ENCODE measurements at places on chromosomes 3 and 15.
A peak's percentile ranks its signal among the peaks of the same experiment; 100 is the strongest.

DNA sequence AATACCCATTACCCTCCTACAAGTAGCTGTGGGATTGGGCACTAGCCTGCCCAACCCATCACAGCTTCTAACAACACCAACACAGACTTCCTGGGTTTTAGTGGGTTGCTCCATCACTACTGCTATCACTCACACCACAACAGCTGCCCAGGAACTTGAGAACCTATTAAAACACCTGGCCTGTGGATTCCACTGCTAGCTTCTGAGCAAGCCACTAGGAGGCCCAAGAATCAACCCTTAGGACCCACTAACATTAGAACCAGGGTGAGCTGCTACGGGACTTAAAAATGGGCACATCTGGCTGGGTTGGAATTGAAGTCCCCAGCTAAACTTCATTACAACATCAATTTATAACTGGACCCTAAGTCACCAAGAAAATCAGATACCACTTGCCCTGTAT lies 113.2 kb upstream of the TP63 start:
- no peak for DNase-seq

DNA sequence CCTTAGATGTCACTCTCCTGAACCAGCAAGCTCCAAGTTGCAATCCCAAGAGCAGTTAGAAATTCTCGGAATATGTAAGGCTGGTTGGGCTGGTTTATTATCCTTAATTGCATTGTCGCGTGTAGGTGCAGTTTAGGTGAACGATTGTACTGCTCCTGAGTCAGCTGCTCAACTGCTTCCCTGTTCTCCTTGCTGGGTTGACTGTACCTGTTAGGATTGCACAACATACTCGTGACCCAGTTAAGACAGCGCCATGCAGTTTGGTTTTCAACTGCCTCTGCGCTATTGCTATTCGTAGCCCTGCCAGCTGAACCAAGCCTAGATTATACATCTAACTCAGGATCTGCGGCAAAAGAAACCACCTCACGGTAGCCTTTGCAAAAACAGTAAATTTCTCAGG lies 41.0 kb downstream of the BCL2L10 start:
- DNase-seq: no peak

DNA sequence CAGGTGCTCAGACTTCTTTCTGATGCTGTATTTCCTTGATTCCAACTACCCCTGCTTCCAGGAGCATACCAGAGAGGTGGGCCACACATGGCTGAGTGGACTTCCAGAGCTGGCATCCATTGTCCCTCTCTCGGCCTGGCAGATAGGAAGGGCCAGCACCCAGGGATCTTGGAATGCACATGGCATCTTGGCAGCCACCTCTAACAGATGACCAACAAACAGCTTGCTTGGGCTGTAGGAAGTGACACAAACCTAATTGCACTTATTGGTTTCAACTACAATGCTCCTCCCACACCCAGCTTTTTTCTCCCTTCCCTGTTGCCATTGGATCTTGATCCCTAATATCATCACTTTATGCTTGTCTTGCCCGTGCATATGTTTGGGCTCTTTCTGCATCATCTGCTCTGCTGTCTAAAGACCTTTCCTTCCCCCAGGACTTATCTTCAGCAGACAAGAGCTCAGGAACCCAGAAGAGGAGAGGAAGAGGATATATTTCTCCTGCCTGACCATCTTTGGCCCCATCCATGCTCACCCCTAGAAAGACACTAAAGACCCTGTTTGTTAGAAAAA lies 294.6 kb downstream of the NTRK3 start:
- DNase-seq: no peak

DNA sequence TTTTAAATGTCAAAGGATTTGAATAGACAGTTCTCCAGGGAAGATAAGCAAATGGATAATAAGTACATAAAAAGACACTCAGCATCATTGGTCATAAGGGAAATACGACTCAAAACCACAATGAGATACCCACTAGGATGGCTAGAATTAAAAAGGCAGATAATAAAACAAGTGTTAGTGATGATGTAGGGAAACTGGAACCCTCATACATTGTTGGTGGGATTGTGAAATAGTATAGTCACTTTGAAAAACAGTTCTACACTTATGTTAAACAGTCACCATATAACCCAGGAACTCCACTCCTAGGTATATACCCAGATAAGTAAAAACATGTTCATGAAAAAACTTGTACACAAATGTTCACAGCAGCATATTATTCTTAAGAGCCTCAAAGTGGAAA lies 72.5 kb downstream of the GPR156 start:
- no peak for DNase-seq

- DNase-seq: no peak
Measured at GRCh38 chr15:58213587-58214338, 75.6 kb downstream of the AQP9 start.

GRCh38 chr15:98731712-98732450 lies 83.5 kb downstream of the IGF1R start:
- DNase-seq: no peak

- DNase-seq: peak; percentile 15
Measured at GRCh38 chr3:116135457-116136085, 309.7 kb downstream of the LSAMP start.

- DNase-seq: no peak
Measured at GRCh38 chr3:43670635-43671522, 19.9 kb upstream of the ABHD5 start.

- no peak for DNase-seq
Measured at GRCh38 chr15:94008104-94009074, 223.0 kb upstream of the MCTP2 start.

GRCh38 chr15:31465083-31465955 lies 138.7 kb downstream of the KLF13 start:
- no peak for DNase-seq

GRCh38 chr3:139127101-139127500 lies 82.4 kb upstream of the PRR23C start:
- DNase-seq: no peak

DNA sequence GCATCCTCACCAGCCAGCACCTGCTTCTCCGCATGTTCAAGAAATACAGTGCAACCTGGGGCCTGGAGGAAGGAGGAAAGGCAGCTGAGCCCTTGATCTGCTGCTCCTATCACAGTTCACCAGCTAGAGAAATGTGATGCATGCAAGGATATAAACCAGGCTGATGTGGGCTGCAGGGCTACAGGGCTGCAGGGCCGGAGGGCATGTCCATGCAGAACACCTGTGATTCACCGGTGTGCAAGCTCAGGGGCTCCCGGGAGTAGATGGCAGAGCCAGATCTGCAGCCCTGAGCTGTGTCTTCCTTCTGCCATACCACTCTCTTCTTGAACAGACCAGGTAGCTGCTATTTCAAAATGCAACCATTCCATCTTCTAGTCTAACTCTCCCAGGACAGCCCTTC lies 84.9 kb downstream of the HMG20A start:
- DNase-seq: no peak

GRCh38 chr3:196251918-196252317 lies 35.6 kb downstream of the SLC51A start:
- no peak for DNase-seq

DNA sequence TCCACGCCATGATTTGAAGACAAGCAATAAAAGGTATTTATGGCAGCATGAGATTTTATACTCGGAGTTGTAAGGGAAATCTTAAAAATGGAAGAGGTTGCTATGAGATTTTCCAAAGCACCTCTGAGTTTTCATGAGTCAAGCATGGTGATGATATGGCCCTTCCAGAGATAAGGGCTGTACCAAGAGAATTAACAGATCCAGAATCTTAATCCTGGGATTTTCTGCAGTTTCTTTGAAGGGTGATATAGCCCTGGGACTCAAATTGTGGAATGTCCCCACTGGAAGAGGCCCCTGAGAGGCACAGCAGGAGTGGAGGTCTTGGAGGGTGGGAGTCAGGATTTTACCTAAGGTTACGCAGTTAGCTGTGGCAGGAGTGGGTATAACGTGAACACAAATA lies 243.3 kb downstream of the ZNF621 start:
- no peak for DNase-seq

DNA sequence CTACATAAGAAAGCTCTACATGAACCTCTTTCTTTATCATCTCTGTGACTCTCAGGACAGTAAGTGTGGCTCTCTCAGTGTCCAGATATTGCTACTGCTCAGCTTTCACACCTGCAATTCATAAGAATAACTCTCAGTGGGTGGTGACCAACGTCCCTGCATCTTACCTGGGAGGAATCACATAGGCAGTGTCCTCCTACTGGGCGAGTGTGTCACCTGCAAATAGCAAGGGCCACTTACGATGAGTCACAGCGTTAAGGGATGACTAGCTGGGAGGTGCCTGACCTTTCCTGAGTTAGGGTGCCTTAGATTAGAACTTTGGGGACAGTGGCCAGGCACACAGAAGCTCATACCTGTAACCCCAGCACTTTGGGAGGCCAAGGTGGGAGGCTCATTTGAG lies 90.8 kb upstream of the C3orf80 start:
- no peak for DNase-seq

GRCh38 chr15:50183112-50183794 lies 1.3 kb downstream of the SLC27A2 start:
- DNase-seq: no peak

- DNase-seq: no peak
Measured at GRCh38 chr3:21174461-21174860, 576.5 kb downstream of the ZNF385D start.

DNA sequence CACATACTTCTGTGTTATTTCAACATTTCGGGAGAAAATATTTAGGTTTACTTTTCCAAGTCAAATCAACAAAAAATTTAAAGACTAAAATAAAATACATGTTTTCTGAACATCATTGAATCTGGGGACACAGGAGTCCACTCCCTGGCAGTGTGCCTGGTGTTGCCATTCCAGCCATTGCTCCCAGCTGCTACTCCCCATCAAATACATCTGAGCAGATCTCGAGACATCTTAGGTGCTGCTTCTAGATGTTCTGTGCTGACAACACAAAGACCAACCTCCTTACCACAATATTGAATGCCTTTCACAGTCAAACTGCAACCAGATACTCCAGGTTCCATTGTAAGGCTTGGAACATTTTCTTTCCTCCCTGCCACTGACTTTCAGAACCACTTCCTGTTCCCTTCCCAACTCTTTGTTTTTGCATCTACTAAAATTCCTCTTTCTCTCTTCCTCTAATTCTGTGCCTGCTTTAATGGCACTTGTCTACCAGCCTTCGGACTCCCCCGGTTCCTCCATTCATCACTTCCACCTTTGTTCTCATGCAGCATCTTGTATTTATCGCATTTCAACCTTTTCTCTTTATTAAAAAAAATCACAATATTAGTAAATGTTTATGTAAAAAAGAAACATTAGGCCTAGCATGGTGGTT lies 81.1 kb upstream of the SLC4A7 start:
- no peak for DNase-seq

DNA sequence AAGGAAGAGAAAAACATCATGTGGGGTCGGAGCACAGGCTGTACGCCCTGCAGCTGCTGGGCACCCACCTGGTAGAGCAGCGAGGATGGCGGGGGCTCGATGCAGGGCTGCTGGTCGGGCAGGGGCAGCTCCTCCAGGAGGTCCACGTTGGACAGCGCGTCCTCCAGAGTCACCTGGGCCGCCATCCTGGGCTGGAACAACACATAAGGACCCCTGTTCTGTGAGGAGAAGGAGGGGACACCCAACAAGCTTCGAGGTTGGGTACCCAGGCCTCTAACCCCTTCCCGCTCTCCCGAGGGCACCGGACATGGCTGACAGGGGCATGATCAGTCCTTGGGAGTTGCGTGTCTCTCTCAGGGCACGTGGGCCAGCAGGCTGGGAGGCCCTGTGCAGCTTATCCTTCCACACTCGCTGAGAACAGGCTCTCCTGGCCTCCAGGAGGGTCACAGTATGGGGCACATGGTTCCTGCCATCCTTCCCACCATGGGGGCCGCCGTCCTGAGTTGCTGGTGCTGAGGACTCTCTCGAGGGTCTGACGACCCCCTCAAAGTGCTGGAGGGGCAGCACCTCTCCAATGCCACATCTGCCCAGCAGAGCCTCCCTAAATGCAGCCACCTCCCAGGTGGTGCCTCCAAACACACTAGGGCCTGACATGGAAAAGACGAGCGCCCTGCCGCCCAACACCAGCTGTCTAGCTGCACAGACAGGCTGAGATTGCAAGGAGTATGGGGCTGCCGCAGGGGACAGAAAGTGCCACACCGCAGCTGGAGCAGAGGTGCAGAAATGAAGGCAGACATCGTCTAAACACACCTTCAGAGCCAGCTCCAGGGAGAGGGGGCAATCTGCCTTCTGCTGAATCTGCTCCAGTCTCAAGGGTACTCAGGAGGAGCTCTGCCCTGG lies 32.8 kb downstream of the CYFIP1 start:
- DNase-seq: peak; percentile 23

GRCh38 chr3:185200639-185201038 lies 47.8 kb upstream of the C3orf70 start:
- DNase-seq: no peak

DNA sequence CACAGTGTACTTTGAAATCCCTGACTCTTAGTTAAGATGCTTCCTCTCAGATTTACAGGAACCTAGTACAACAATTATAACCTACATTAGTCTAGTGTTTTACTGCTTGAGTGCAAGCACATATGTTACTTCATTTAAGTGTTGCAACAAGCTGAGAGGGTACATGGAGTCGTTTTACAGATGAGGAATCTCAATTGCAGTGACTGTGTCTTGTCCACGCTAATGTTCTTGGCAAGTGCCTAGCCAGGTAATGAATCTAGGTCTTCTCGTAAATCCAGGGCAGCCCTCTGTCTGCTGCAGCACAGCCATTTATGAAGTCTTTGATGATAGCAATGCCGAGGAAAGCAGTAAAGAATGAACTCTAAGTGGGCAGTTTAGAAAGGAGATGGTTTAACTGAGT lies 384.4 kb upstream of the ARPP21 start:
- no peak for DNase-seq

DNA sequence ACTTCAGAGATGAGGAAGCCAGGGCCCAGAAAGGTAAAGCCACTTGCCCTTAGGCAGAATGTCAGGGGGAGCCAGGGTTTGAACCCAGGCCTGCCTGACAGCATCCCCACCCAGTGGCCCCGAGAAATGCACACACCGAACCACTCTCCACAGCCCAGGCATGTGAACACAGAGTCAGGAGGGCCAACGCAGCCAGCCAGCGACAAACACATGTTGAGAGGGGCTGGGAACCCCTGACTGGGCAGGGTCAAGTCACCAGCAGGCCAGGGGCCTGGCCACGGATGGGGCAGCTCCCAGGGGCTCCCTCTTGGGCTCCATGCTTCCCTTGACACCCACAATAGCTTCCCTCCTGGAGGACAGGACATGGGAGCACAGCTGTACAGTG lies 5.1 kb upstream of the GRIP2 start:
- DNase-seq: no peak

- DNase-seq: no peak
Measured at GRCh38 chr15:86333819-86334218, 254.1 kb downstream of the AGBL1 start.

GRCh38 chr3:170469151-170470062 lies 50.7 kb downstream of the CLDN11 start:
- DNase-seq: no peak

- DNase-seq: no peak
Measured at GRCh38 chr15:81411969-81412633, 38.1 kb upstream of the TMC3 start.

- peak; percentile 73 for DNase-seq
Measured at GRCh38 chr3:122794779-122795673, at the start of gene SLC49A4. TSS of gene SLC49A4 (plus strand) at chr3:122795069. CDS start at chr3:122795193, 124 bp downstream.

DNA sequence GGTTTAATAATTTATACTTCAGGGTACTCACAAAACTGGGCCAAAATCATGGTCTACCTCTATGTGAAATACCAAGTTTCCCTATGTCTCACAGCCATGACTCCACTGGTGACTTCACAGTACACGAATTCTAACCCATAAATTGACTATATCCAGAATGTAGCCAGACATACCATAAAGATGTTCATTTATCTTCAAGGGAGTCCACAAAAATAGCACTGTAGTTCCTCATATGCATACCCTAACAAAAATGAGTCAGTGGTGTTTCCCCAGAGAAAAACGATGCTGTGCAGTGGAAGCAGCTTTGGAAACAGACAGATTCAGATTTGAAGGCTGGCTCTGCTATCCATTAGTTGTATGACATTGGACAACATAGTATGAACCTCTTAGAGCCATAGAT lies 438.8 kb downstream of the FHIT start:
- no peak for DNase-seq

Measured in ovary (tissue), 10 donors.